ENCODE measurements at places on chromosomes 3 and 15.
A peak's percentile ranks its signal among the peaks of the same experiment; 100 is the strongest.

GRCh38 chr15:71753346-71753745 is 57.0 kb upstream of the NR2E3 start:
- peaks cover 36% of the 10 kb centered on the region for H3K4me1 ChIP-seq
- no peaks in the 10 kb centered on the region for H3K27me3 ChIP-seq
- H3K27ac ChIP-seq: peak overlapping the region; percentile 88
- DNase-seq: peak; percentile 57

DNA sequence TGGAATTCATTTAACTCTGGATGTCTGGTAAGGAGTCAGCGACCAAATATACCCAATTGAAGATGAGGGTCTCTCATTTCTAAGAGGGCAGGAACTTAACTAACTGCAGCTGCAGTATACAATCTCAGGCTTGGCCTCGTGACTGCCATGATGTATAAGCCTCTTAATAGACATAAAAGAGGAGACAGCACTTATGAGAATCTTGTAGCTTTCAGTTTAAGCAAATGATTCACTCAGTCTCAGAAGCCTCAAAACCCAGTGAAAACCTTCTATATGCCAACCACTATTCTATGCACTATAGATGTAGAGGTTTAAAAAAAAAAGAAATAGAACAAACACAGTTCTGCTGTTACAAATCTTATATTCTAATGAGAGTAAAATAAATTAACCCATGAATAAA is 513.9 kb downstream of the TBL1XR1 start:
- DNase-seq: no peak
- no peak overlapping the region for H3K4me3 ChIP-seq
- H3K27me3 ChIP-seq: no peaks in the 10 kb centered on the region

- peaks cover 7% of the 10 kb centered on the region for H3K4me1 ChIP-seq
- DNase-seq: no peak
- H3K4me3 ChIP-seq: no peak overlapping the region
- peaks cover 22% of the 10 kb centered on the region for H3K27me3 ChIP-seq
These were observed 198.2 kb upstream of the UMPS start for GRCh38 chr3:124532071-124532470.

DNA sequence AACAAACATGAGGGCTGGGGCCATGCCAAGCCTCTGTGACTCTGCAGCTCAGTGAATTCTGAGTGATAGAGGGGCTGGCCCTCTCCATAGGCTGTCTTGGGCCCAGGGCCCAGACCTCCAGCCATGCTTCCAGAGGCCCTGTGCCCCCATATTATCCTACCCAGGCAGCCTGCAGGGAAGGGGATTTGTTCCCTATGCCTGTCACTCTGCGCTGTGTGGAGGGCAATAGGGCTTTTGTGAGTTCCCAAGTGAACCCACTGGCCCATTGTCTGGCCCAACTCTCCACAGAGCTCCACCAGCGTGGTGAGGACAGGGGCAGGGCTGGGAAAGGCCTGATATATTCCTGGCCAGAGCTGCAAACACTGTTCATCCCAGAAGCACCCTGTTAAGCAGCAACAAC is 113.2 kb downstream of the EPHB1 start:
- no peaks in the 10 kb centered on the region for H3K4me1 ChIP-seq
- DNase-seq: no peak

DNA sequence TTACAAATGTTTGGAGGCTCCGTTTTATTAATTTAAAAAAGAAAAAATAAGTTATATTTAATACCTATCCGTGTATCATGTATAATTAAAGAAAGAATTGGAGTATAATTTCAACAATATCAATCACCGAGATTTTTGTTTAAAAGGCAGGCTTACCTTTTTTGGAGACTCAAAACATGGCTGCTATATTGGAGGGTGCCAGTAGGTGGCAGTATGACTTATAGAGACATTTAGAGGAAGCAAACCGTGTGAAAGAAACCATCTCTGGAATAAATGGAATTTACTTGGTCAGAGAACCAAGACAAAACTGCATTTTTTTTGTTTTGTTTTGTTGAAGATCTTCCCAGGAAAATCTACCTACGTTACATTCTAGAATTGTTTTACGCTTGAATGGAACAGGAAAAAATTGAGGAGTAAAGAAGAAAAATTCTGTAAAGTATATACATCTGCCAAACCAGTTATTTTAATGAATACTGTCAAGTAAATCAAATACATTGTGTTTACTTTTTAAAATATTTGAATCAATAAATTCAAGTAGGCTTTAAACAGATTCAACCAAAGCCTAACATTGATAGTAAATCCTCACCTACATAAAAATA is 802.6 kb upstream of the ALCAM start:
- no peaks in the 10 kb centered on the region for H3K36me3 ChIP-seq
- H3K27ac ChIP-seq: no peak overlapping the region
- no peak overlapping the region for H3K4me3 ChIP-seq
- DNase-seq: peak; percentile 92

DNA sequence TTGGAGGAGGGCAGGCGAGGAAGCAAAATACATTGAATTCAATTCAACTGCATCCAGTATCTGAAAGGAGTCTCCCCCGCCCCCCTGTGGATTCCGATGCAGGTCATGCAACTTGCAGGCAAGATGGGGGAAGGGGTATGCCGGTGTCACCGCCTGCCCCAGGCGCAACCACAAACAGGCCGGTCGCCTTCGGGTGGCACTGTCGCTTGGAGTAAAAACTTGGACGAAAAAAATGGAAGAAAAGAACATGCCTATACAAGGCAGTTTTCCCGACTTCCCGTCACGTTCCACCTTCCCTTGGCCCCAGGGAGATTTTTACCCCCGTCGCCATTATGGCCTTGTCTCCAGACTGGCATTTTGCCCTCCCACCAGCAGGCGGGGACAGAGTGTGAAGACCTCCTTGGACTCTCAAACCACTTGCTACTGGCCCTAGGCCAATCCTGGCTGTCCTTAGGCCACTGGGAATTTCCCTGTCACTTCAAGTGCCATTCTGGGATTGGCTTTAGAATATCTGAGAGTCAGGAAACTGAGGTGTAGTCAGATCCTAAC is 1.6 kb upstream of the NTRK3 start:
- H3K4me3 ChIP-seq: no peak overlapping the region
- DNase-seq: no peak
- H3K27ac ChIP-seq: no peak overlapping the region
- H3K27me3 ChIP-seq: peaks cover 44% of the 10 kb centered on the region
- H3K4me1 ChIP-seq: no peaks in the 10 kb centered on the region
- no peaks in the 10 kb centered on the region for H3K36me3 ChIP-seq

DNA sequence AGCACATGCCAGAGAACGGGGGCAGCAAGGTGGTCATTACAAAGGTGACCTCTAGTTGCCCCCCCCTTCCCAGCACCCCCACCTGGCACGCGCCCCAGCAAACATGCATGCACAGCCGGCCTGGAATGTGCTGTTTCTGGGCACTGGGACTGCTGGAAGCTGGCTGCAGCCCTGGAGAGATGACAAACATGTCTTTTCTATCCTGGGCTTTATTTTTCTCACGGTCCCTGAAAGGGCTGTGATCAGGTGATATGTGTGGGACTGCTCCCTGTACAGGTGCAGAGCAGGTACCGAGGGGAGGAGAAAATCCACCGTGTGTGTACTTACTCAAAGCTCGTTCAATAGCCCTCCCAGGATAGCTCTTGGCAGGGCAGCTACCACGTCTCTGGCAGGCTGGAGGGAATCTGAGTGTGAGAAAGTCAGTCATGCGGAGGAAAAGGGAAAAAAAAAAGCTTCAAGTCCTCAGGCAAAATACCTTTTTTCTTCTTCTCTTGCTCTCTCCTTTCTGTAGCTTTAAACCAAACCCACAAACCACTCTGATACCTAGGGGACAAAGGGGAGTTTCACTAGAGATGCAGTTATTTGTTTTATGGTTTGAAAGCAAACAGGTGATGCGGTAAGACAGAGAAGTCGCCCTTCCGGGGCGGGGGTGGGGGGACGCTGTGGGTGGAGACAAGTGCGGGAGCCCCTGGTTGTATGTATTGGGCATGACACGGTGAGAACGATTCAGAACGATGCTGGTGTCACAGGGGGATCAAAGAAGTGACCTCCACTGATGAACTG is 5.0 kb upstream of the HES1 start:
- peaks cover 56% of the 10 kb centered on the region for H3K4me1 ChIP-seq
- no peaks in the 10 kb centered on the region for H3K36me3 ChIP-seq
- DNase-seq: peak; percentile 97
- peak overlapping the region; percentile 55 for H3K4me3 ChIP-seq

DNA sequence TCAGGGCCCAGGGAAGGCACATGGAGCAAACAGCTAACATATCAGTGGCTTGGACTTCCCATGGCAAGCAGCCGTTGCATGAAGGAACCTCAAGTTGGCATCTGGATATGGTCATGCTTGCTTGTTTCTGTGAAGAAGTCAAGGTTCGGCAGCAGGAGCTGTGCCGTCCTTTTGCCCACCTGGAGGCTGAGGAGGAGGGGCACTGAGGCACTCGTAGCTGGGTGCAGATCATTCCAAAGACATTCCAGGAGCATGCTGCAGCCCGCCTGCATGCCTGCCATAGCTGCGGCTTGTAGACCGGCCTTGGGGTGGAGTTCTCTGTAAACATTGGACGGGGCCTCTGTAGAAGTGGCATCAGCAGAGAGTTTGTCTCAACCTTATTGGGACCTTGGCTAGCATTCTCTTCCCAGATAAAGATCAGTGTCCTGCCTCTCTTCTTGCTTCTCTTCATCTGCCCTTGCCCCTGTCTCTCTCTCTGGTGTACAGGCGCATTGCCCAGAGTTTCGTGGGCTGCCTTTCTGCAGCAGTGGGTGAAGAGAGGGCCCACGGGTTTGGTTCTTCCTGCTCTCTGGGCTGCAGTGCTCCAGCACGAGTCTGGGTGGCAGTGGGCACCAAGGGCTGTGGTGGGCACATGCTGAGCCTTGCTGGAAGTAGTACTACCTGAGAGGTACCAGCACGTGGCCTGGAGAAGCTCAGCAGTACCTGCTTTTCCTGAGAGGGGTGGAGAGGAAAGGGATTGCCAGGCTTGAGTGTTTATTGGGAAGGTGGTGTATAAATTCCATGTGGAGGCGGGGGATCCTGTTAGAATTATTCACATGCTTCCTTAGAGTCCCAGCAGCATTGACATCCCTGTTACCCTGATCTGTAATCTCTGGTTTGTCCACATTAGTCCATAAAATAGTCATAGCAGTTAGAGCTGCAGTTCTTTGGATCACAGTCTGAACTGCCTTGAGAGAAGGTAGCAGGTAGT is 49.4 kb downstream of the CHCHD6 start:
- H3K27ac ChIP-seq: no peak overlapping the region
- no peaks in the 10 kb centered on the region for H3K27me3 ChIP-seq
- no peak for DNase-seq
- H3K36me3 ChIP-seq: no peaks in the 10 kb centered on the region
- H3K4me1 ChIP-seq: no peaks in the 10 kb centered on the region

DNA sequence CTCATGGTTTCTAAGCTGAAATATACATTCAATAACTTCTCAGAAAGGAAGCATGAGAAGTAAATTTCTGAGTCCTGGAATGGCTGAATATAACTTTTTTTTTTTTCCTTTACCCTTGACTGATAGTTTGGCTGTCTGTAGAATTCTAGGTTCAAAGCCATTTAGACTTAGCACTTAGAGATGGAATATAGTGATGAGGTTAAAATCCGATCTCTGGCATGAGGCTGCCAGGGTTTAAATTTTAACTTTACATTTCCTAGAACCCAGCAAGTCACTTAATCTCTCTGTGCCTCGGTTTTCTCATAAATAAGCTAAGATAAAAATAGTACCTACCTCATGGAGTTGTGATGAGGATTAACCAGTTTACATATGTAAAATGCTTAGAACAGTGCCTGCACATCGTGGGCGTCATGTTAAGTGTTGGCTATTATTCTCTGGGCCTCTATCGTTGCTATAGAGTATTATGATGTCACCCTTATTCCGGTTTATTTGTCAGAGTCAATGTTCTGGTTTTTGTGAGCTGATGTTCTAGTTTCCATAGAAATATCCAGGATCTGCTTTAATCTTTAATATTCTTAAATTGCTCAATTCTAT is 199.8 kb upstream of the TLE3 start:
- H3K4me1 ChIP-seq: no peaks in the 10 kb centered on the region
- H3K27me3 ChIP-seq: no peaks in the 10 kb centered on the region
- no peak overlapping the region for H3K27ac ChIP-seq
- no peak overlapping the region for H3K4me3 ChIP-seq
- no peak for DNase-seq

DNA sequence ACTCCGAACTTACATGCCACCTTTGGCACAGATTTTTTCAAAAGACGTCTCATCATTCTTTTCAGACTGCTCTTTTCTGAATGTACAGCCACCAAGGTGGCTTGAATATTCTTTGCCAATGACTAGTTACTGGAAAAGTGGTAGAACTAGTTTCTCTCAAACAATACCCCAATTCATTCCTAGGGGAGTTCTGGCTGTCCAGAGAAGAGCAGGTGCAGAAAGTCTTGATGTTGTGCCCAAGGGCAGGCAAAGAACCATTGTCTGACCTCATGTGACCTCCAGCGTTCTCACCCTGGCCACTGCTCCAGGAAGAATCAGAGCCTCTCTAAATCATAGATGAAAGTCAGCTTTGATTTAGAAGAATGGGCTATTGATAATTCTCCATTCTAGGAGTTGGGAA is 5.5 kb downstream of the LMOD3 start:
- peak overlapping the region; percentile 72 for H3K27ac ChIP-seq
- H3K36me3 ChIP-seq: no peaks in the 10 kb centered on the region
- peak; percentile 72 for DNase-seq
- H3K4me3 ChIP-seq: no peak overlapping the region
- H3K4me1 ChIP-seq: peaks cover 31% of the 10 kb centered on the region

GRCh38 chr15:25679492-25679891 is 183.6 kb downstream of the ATP10A start:
- H3K36me3 ChIP-seq: no peaks in the 10 kb centered on the region
- DNase-seq: no peak
- H3K4me3 ChIP-seq: no peak overlapping the region
- no peaks in the 10 kb centered on the region for H3K27me3 ChIP-seq
- H3K27ac ChIP-seq: no peak overlapping the region

DNA sequence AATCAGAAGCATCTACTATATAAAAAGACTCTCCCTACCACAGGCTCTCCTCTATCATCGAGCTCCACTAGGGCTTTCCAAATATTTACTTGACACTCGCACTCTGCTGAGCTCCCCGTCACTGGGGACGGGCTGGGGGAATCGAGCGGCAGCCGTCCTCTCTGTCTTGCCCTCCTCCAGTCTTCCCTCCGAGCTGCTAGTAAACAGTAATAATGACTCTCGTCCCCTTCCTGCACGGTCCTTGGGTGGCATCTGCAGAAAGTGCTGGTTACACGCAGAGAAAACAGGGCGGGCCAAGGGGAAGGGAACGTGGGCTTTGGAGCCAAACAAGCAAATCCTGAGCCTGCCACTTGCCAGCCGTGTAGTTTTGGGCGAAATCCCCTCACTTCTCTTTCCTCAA is 96.6 kb downstream of the LRIG1 start:
- H3K27ac ChIP-seq: no peak overlapping the region
- H3K27me3 ChIP-seq: no peaks in the 10 kb centered on the region
- H3K4me1 ChIP-seq: no peaks in the 10 kb centered on the region
- no peak overlapping the region for H3K4me3 ChIP-seq
- H3K36me3 ChIP-seq: no peaks in the 10 kb centered on the region

Data from PC-3 (cell line).